Activated naive CD8-positive, alpha-beta T cell treated with anti-CD3 and anti-CD28 coated beads, Interleukin-2, amount 50 U/mL, for 16 hours (primary cell): ENCODE measurements at places on chromosomes 3 and 15.

- DNase-seq: no peak
These were observed 8.5 kb downstream of the SEC61A1 start for GRCh38 chr3:128060473-128061381.

DNA sequence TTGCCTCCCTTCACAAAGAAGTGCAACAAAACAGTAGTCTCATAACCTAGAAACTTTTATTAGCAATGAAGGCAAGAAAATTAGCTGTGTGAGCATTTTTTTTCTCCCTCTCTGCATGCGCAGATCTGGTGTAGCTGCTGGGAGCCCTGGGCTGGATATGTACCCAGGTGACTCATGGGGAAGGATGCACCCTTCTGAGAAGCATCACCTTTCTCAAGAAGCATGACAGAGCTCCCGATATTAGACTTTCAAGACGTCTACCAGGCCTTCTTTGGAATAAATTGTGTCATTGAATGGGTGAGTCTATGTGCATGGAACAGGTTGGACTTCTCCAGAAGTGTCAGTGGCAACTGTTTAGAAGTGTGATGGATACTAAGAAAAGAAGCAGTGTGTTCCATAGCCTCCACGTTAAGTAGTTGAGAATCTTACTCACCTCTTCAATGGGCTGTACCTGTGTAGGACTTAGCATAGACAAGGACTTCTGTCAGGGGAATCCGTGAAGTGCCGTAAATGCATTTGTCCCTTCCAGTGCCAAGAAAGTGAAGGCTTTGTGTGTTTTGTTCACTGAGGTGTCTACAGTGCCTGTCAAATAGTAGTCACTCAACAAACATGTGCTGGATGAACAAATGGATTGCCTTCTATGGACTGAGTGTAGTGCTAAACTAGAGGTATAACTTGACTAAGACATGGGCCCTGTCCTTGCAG, 47.7 kb upstream of the RASGRP1 start:
- no peak for DNase-seq

DNA sequence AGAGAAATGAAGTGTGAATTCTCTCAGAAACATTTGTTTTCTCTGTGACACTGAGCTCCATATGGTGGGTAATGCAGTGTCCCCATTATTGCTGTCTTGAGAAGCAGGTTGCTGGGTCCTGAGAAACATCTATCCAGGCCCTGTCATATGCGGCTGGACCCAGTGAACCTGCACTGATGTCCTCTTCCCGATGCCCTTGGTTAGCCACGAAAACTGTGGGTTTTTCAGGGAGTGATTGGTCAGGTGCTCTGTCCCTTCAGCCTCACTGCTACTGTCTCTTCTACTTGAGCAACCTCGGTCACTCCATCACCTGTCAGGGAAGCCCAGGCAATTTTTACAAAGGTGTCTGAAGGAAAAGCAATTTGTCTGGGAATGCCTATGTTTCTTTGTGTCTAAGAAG, 77.0 kb downstream of the SLC7A14 start:
- no peak for DNase-seq

DNA sequence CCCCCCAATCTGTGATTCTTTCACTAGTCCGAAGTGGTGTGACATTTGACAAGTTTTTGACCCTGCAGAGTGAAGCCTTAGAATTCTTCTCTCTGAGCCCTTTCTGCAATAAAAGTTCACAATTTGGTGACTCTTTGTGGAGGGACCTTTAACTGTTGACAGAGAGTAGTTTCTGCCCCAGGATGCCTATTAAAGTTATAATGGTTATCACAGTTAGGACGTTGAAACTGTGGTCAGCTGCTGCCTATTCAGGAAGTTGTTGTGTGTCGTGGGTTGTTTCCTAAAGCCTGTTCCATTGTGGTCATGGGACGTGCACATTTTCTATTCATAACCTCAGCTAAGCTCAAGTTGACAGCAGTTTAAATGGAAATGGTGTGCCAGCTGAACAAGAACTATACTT, 274.5 kb downstream of the NEK10 start:
- DNase-seq: no peak

GRCh38 chr15:25783607-25784540, 79.3 kb downstream of the ATP10A start:
- DNase-seq: no peak

- no peak for DNase-seq
These were observed 15.3 kb upstream of the SMAD3 start for GRCh38 chr15:67050062-67050461.
